ENCODE measurements at places on chromosomes 7 and 10. TPM values are rescaled to one million over a fixed set of nuclear protein-coding genes. Genes with fewer than 3 reads are reported as not detected.

The HABP2 gene
- not detected for total RNA-seq

The TWIST1 gene
- total RNA-seq, result not detected

The NCF1 gene
- total RNA-seq, result not detected

The SEMA3E gene
- not detected for total RNA-seq

The HOXA10 gene
- total RNA-seq, result under 0.01 TPM

The PLAU gene
- 0.69 TPM for total RNA-seq

The RPEL1 gene
- under 0.01 TPM for total RNA-seq

The TMEM184A gene
- total RNA-seq, result not detected

All from melanocyte of skin (primary cell).